ELR (cell line): ENCODE measurements at places on chromosomes 12 and 14.

GRCh38 chr12:23952071-23952470, 2.6 kb upstream of the SOX5 start:
- DNase-seq: no peak

DNA sequence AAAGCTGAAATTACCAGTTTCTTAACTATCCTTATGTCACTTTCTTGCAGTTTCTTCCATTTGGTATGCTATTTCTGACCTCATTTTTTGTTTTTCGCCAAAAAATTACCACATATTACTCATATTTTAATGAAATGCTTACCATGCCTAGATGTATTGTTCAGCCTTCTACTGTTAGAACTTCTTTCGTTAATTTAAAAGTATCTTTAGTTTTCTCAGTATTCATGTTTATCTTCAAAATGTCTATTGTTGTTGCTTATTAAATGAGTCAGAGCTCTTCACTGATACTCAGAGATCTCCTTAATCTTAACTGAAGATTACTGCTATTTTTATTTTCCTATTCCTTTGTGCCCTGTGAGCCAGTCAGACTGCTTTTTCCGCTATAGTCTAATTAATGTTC, 20.5 kb downstream of the RAP1B start:
- DNase-seq: peak; percentile 39

DNA sequence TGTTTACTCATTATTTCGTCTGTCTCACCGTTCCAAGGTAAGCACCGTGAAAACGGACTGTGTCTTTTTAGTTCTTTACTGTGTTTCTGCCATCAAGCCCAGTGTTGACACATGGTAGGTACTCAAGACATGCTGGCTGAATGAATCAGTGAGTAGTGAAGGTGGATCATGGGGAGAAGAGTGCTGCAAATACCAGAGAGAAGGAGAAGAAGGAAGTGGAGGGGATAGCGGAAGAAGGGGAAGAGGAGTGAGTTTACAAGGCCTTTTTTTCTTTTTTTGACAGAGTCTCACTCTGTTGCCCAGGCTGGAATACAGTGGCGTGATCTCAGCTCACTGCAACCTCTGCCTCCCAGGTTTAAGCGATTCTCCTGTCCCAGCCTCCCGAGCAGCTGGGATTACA, 54.6 kb downstream of the ETV6 start:
- no peak for DNase-seq

DNA sequence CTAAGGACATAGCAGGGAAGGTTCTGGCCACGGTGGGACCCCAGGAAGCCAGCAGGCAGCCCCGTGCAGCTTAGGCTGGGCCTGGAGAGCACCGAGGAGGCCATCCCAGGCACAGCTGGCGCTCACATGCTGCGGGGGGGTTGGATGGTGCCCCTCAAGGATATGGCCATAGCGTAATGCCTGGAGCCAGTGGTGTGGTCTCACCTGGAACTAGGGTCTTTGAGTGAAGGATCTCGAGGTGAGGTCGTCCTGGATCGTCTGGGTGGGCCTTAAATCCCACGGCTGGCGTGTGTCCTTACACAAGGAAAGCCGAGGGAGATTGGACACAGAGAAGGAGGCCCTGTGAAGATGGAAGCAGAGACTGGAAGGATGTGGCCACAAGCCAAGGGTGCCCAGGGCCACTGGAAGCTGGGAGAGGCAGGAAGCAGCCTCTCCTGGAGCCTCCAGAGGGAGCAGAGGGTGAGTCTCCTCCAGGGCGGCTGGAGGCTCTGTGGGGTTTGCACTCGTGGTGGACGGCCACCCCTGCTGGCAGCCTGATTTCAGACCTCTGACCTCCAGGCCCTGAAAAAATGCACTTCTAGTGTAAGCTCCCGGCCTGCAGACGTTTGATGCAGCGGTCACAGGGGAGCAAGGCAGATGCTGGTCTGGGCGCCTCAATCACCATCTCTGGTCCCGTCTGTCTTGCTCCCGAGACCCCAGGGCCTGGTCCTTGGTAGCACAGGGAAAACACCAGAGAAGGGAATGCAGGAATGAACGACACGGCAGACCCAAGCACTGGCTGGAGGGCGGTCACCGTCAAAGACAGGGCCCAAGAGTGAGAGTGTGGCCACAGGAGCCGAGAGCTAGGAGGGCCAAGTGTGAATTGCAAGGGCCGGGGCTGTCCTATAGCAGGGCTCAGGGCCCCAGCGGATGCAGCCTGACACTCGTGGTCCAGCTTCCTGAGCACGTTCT, 218.6 kb downstream of the KIF26A start:
- DNase-seq: no peak

GRCh38 chr12:94170690-94171594, 22.6 kb downstream of the PLXNC1 start:
- DNase-seq: no peak
